ENCODE measurements at places on chromosomes 7 and 10.

DNA sequence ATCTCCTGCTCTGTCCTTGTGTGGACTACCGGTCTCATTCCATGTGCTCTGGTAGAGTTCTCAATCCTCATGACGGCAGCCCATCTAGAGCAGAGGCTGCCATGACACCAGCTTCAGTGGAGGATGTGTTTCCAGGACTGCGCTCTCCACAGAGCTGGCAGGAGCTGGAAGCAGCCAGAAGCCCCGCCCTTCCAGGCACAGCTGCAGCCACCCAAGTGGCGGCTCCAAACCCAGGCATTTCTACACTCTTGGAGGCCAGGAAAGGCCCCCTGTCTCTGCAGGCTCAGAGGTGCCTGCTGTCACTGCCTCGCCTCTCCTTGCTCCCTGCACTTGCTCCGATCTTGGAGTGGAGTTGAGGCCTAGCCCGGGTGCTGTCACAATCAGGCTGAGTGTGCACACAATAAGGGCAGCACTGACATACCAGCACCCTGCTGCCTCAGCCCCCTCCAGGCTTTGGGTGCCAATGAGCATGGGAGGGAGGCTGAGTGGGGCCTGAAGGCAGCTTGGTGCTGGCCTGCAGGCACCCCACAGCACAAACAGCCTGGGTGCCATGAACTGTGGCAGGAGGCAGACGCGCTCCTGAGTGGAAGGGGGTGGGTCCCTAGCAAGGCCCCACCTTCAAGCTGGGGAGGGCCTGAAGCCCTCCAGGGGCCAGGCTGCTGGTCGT, 122.1 kb downstream of the LRRN3 start:
- no peak for DNase-seq

- DNase-seq = no peak
Observed at GRCh38 chr7:2373124-2373556, 18.5 kb downstream of the EIF3B start.

- no peak for DNase-seq
Observed at GRCh38 chr7:128041203-128041602, 10.0 kb upstream of the LRRC4 start.

DNA sequence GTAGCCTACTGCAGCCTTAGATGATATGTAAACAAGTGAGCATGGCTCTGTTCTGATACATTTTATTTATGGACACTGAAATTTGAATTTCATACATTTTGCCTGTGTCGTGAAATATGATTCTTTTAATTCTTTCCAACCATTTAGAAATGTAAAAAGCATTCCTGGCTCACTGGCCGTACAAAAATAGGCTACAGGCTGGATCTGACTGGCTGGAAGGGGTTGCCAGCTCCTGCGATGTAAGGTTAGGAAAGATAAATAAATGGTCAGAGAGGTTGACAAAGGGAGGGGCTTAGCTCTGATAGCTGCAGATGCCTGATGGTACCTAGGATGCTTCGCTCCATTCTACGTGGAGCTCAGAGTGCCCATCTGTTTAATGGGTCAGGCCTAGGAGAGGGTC, 3.4 kb downstream of the ADCYAP1R1 start:
- no peak for DNase-seq

GRCh38 chr7:11690395-11690794, 141.6 kb downstream of the THSD7A start:
- DNase-seq = no peak

DNA sequence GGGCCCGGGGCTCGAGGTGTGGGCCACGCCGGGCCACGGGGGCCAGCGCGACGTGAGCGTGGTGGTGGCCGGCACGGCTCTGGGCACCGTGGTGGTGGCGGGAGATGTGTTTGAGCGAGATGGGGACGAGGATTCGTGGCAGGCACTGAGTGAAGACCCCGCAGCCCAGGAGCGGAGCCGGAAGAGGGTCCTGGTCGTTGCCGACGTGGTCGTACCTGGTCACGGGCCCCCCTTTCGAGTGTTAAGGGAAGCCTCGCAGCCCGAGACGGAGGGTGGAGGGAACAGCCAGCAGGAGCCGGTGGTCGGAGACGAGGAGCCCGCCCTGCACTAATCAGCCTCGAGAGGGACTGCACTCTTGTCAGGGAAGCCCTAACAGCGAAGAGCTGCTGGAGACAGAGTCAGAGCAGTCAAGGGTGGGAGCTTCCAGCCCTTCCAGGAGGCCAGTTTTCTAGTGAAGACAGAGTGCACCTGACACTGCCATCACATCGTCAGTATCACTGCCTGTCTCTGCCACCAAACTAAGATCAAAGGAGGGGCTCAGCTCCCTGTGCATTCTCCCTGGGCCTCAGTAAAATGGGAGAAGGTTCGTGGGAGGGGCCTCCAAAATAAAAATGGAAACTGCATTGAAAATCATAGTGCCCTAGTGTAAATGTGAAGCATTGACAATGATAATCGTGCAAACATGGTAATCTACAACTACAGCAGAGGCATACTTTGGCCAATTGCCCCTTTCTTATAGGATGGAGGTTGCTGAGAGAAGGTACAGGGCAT, 1.3 kb downstream of the MBLAC1 start:
- DNase-seq = no peak

DNA sequence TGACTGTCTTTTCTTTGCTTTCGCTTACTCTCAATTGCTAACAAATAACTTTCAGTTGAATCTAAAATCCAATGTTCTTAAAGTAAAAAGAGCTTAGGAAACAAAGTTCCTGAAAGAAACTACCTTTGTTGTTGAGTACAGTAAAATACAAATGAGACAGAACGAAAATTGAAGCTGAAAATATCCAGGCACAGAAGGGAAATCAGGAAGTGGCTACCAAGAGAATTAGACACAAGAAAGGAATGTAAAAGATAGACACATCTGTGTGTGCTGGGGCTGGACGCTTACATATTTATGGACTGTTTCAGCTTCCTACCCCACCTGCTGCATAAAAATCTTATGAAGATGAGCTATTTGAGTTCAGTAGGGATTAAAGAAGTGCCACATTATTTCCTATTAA, 161.7 kb upstream of the PLXDC2 start:
- no peak for DNase-seq

DNA sequence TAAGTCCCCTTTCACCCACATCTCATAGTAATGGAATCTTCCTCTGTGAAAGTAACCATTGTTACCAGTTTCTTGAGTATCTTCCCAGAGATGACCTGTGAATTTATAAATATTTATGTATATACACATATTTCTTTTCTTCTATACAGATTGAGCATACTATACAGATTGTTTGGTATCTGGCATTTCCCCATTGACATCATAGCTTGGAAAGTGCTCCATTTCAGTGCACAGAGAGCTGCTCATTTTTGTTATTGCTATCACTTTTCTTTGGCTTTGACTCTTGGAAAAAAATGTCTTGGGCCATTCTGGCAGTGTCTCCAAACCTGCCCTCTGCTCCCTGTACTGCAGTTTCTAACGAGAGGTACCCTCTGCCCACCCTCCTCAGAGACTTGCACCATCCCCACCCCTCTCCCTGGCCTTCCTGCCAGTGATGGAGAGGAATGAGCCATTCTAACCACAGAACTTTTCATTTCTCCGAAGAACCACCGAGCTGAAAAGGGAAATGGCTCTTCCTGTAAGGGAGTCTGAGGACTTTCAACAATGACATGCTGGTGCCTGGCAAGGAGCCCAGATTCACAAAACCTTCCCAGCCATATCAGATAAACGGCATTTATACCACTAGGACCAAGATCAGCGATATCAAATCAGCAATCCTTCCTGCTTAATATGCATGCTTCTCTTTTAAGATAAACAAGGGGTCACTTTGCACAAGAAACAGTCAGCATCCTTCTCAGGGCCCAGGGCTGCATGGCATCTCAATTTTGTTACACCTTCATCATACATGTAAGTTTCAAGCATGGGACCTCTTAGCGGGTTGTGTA, 19.7 kb upstream of the CCSER2 start:
- peak; percentile 65 for DNase-seq

- no peak for DNase-seq
Observed at GRCh38 chr10:78853864-78854263, 214.9 kb upstream of the ZMIZ1 start.

GRCh38 chr10:5683065-5683464, 1.6 kb upstream of the TASOR2 start:
- no peak for DNase-seq

- DNase-seq = no peak
Observed at GRCh38 chr7:153012203-153012602, 252.7 kb downstream of the ACTR3B start.
